CD14-positive monocyte (primary cell): ENCODE measurements at places on chromosomes 7 and 10.

GRCh38 chr7:108697254-108697653, 127.6 kb downstream of the DNAJB9 start:
- no peak for DNase-seq

DNA sequence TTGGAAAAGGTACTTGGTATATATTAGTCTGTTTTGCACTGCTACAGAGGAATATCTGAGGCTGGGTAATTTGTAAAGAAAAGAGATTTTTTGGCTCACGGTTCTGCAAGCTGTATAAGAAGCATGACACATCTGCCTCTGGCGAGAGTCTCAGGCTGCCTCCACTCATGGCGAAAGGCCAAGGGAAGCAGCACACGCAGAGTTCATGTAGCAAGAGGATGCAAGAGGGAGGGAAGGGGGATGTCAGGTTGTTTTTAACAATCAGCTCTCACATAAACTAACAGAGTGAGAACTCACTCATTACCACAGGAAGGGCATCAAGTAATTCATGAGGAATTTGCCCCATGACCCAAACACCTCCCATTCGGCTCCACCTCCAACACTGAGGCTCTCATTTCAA, 484.8 kb upstream of the DPP6 start:
- DNase-seq, result no peak

DNA sequence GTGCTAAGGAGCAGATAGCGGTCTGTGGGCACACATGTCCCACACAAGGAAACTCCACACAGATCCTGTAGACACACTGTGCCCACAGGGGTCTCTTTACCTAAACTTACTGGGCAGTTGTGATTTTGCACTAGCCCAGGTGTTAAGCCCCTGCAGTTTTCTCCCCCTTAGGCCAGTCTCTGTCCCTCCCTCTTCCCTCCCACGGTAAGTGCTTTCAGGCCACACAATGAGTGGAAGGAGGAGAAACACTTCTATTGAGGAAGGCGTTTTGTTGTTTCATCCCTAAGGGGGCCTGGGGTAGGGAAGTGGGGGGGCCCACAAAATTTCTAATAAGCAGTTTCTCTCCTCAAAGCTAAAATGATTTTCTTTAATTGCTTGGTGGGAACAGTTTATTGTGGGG, 51.4 kb downstream of the FBXW4 start:
- no peak for DNase-seq

GRCh38 chr7:69981646-69982045, 383.4 kb downstream of the AUTS2 start:
- no peak for DNase-seq

GRCh38 chr10:1672001-1672781, 65.1 kb downstream of the ADARB2 start:
- no peak for DNase-seq

- peak; percentile 80 for DNase-seq
These were observed 58.4 kb upstream of the TM9SF3 start for GRCh38 chr10:96645191-96645721.

GRCh38 chr10:58089739-58090138, 178.0 kb downstream of the IPMK start:
- no peak for DNase-seq

- DNase-seq, result no peak
These were observed 56.4 kb upstream of the ANKRD1 start for GRCh38 chr10:90977162-90977854.

DNA sequence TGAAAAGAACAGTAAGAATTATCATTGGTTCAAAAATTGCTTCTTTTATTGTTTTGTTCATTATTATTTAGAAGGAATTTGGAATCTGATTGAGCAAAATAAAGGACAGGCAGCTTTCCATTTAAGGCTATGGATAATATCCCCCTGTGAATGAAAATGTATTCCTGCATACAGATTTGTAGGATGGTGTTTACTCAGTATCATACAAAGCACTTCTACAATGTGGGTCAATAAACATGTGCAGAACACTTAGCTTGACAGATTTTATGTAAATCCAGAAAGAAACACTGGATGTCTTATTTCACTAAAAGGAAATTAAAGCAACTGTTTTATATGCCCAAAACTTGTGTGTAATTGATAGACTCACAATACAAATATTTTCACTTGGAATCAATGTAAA, 189.7 kb downstream of the THSD7A start:
- DNase-seq, result no peak

- peak; percentile 17 for DNase-seq
These were observed 159.8 kb downstream of the NRF1 start for GRCh38 chr7:129771201-129771927.

DNA sequence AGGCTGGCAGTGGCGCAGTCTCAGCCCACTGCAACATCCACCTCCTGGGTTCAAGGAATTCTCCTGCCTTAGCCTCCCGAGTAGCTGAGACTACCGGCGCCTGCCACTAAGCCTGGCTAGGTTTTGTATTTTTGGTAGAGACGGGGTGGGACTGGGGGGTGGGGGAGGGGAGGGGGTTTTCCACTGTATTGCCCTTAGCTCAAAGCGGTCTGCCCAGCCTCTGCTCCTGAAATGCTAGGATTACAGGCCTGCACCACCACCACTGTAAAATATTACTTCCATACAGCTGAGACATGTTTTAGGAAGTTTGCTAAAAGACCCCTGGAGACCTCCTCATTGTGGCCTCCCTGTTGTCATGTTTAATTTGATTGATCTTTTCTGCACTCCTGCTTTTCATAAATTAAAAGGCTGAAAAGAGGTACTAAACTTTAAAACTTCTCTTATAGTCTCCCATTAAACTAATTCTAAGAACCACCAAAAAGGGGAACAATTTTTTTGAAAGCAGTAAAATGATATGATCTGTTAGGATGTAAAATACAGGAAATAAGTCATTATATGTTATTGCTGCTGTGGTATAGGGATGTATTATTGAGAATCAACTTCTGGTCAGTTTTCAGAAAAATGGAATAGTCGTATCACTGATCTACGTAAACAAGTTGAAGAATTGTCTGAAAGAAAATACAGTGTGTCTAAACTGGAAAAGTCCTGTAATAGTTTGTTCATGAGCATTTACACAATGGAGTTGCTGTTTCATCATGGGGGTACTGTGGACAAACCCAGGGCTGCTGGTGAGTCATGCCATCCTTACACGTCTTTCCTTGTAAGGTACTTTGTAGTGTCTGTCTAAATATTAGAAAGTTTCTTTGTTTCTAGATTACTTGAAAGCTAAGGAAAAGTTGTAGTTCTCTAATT, 72.9 kb upstream of the TMEM248 start:
- DNase-seq, result peak; percentile 91

DNA sequence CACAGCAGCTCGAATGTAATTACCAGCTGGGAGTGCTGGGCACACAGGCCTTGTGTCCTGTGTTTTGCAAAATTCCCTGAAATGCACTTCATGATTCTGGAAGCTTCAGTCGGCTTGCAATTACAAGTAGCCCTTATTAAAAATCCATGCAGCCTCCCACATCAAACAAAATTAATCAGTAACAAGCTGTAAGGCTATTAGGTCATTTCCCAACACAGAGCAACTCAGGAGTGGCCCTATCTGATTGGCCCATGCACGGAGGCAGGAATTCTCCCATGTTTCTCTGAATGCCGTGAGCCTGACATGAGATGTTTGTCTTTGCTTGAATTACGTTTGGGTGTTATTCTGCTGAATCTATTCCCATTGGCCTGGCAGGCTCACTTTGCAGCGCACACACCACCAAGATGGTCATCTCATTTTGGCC, 36.9 kb downstream of the FOXL3 start:
- DNase-seq, result no peak

- DNase-seq, result no peak
These were observed 5.4 kb downstream of the PRF1 start for GRCh38 chr10:70596860-70597809.

DNA sequence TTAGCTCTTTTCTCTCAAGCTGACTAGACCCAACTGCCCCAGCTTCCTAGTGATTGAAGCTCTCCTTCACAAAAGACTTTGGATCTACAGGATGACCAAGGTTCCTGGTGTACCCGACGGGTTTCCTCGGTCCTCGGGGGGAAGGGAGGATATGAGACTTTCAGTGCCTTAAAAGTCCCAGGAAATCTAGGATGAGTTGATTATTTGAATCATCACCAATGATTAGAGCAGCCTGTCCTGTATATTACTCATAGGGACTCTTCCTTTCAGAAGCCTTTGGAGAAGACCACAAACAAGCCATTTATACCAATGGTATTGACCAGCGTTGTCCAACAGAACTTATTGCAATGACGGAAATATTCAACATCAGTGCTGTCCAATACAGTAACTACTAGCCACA, 6.1 kb upstream of the ACTA2 start:
- DNase-seq, result no peak

- no peak for DNase-seq
These were observed 664.0 kb downstream of the XPNPEP1 start for GRCh38 chr10:109259293-109259692.

- no peak for DNase-seq
These were observed 219.5 kb downstream of the CCDC3 start for GRCh38 chr10:12781976-12782375.

GRCh38 chr7:148695953-148696352, 2.8 kb upstream of the CUL1 start:
- DNase-seq, result no peak

DNA sequence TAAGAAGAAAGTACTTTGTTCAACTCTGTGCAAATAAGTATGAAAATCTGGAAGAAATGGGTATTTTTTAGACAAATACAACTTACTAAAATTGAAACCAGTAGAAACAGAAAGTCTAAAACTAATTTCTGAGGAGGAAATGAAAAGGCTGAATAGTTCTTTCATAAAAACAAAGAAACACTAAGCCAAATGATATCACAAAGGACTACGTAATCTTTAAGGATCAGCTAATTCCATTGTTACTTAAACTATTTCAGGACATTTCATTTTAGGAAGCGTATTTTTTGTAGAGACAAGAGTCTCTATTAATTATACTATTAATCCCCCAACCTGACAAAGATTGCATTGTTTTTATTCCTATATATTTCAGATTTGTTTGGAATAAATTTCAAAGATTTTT, 11.2 kb upstream of the CCSER2 start:
- DNase-seq, result no peak

DNA sequence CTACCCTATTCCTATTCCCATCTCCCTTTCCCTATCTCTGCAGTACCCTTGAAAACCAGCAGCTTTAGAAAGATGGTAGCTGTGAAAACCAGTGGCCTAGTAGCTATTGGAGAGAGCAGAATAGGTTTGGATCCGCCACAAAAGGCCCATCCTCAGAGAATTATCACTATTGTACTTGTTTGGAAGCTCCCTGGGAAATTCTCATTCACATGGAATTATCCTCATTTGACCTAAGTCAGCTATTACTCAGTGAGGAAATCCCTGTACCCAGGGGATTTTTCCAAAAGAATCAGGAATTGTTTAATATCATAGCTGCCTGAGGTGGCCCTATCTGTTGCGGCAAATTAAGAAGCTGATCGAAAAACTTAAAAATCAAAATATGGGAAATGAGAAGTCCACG, 51.6 kb downstream of the DGKI start:
- no peak for DNase-seq

- no peak for DNase-seq
These were observed 143.7 kb upstream of the RNF32 start for GRCh38 chr7:156496865-156497264.

DNA sequence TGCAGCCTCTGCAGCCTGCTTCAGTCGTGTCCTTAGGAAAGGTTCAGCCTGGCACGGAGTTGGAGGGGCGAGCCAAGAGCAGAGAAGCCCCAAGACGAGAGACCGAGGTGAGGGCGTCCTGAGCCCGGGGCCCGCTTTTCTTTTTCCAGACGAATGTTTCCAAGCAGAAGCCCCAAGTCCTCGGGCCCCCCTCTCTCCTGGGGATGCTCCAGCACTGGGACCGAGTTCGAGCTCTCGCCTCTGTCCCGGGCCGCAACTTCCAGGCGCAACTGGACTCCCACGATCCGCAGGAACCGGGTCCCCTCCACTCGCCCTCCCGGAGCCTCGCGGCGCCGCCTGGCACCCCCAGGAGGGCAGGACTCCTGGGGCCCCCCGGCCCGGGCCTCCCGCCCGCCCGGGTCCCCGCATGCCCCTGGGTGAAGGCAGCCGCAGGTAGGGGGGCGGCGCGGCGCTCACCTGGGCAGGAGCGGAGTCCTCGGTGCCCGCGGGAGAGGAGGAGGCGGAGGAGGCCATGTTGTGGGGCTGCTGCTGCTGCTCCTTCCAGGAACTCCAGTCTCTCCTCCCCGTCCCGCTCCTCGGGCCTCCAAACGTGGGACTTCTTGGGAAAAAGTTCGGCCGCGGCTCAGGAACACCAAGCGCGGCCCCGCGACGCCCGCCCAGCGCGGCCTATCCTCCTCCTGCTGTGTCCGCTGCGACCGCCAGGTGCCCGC, 45.3 kb upstream of the CDK1 start:
- no peak for DNase-seq

DNA sequence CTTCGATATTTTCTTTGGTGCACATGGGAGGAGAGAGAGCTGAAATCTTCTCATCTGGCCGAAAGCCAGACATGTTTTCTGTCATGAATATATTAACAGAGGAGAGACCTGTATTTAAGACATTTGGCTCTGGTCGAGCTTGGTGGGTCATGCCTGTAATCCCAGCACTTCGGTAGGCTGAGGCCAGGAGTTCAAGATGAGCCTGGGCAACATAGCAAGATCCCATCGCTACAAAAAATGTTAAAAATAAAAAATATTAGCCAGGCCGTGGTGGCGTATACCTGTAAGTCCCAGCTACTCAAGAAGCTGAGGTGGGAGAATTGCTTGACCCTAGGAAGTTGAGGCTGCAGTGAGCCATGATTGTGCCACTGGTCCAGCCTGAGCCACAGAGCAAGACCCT, 21.9 kb upstream of the GATA3 start:
- no peak for DNase-seq

GRCh38 chr10:71575934-71576801, 143.4 kb downstream of the C10orf105 start:
- no peak for DNase-seq

DNA sequence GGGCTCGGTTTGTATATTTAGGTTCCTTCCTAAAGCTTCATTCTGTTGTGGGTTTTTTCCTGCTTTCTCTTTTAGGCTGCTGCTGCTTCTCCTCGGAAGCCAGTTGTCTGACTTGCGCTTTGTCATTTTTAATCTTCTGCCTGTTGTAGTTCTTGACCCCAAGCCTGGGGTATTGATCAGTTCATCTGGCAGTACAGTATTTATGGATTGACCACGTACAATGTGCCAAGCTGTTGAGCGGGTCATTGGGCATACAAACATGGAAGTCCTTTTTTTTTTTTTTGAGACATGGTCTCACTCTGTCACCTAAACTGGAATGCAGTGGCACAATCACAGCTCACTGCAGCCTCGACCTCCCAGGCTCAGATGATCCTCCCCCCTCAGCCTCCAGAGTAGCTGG, 4.3 kb downstream of the PROSER2 start:
- no peak for DNase-seq

DNA sequence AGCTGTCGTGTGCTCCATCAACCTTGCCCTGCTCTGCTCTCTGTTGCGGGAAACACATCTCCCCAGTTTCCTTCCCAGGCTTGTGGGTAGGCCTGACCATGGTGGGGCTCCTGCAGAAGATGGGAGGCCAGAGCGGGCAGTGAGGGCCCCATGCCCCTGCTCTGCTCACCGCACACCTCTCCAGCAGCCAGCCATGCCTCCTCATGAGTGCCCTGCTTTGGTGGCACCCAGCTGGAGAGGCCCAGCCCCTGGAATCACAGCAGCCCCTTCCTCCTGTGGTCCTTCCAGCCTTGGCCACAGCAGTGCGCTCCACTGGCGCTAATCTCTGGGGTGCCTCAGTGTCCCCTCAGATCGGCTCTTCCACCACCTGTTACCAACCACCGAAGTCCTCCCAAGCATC, 4.2 kb upstream of the OPN4 start:
- no peak for DNase-seq

GRCh38 chr7:50431316-50431715, 18.8 kb downstream of the FIGNL1 start:
- DNase-seq, result no peak
